ENCODE measurements at places on chromosomes 13 and 19.

GRCh38 chr19:35975608-35976214, 19.3 kb upstream of the SDHAF1 start:
- DNase-seq = no peak

- peak; percentile 14 for DNase-seq
These were observed 53.9 kb upstream of the GAS6 start for GRCh38 chr13:113917594-113918371.

DNA sequence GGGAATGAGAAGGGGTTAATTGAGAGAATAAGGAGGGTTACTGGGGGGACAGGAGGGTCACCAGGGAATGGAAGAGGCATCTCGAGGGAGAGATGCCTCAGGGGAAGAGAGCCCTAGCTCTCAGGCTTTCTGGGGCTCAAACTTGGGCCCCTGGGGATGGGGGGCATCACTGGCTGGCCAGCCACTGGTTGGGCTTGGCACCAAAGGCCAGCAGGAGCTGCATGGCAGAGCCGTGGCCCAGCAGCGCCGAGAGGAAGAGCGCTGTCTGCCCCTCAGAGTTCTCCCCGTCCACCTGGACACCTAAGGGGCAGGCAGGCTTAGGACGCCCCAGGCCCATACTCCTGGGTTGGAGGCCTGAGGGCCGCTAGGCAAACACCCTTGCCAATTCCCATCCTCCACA, 17.5 kb downstream of the ARHGAP33 start:
- no peak for DNase-seq

- DNase-seq = no peak
These were observed 1.6 kb downstream of the LATS2 start for GRCh38 chr13:21059641-21060337.

DNA sequence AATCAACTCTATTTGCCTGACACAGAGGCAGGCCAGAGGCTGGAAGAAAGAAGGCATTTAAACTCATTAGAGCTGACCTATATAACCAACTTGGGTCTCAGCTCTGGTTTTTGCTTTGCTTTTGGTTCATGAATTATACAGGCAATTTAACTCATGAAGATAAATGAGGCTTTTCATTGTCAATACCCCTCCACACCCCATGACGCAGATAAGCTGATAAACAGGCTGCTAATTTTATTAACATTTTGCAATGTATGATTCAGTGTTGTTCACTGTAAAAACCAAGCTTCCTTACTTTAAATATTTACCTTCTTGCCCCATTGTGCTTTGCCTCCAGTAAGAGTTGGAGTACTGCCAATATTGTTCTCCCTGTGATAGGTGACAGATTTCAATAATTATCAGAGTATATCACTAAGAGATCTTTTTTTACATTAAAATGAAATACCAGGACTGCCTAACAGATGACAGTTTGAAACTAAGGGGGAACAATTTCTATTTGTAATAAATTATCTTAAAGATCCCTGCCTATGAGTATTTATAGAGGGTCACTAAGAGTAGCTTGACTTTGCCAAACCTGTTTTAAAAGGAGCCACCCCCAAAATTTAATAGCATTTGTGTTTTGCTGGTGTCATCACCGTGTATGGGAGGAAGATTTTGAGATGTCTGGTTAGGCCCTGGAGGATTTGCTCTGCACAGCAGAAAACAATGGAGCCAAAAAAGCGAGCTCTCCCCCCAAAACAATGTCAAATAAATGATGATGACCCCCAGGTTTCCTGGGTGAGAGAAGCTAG, 472.7 kb upstream of the NBEA start:
- no peak for DNase-seq

GRCh38 chr13:112225429-112226090, 150.6 kb upstream of the SPACA7 start:
- DNase-seq = no peak

- no peak for DNase-seq
These were observed 218.3 kb upstream of the MAB21L1 start for GRCh38 chr13:35694549-35695447.

- DNase-seq = no peak
These were observed 3.7 kb upstream of the ZNF554 start for GRCh38 chr19:2815923-2816322.

DNA sequence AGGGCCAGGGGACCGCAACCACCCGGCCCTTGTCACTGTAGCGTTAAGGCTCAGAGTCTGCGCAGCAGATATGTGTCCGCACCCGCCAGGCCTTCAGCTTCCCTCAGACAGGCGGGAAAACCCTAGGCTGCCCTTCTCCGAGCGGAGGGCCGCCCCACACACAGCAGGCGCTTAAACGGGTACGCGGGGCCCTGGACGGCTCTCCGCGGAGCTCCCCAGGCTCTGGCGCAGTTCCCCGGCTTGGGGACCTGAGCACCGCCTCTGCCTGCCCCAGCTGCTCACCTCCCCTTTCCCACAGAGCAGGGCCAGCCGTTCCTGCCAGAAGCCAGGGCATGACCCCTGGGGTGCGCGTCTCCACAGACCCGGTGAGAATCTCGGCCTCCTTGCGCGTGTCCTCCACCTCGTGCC, 593 bp downstream of the ZNF135 start:
- DNase-seq = no peak

GRCh38 chr13:110323172-110323891, 16.2 kb downstream of the COL4A2 start:
- DNase-seq = no peak

DNA sequence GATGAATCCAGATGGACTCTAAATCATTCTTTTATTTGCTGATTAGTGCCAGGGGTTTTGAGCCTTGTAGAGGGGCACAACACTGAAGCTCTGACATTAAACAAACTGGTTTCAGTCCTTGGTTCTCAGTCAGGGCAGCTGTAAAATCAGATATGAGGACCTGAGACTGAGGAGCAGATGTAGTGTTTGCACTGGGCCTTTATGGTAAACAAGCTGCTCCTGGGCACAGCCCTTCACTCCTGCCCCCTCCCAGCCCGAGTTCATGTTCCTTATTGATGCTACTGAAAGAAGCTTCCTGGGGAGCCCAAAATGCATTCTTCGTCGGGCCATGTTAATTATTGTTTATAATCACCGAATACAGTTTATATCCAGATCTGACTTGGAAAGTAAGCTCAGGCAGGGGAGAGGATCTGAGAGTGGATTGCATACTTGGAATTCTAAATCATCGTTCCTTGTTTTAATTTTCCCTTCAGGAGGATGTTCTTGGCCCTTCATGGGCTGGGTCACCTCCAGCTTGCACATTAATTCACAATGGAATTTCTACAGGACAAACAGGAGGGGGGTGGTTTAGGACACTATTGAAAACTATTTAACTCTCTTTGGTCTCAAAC, 213.5 kb downstream of the FGF9 start:
- DNase-seq = no peak

DNA sequence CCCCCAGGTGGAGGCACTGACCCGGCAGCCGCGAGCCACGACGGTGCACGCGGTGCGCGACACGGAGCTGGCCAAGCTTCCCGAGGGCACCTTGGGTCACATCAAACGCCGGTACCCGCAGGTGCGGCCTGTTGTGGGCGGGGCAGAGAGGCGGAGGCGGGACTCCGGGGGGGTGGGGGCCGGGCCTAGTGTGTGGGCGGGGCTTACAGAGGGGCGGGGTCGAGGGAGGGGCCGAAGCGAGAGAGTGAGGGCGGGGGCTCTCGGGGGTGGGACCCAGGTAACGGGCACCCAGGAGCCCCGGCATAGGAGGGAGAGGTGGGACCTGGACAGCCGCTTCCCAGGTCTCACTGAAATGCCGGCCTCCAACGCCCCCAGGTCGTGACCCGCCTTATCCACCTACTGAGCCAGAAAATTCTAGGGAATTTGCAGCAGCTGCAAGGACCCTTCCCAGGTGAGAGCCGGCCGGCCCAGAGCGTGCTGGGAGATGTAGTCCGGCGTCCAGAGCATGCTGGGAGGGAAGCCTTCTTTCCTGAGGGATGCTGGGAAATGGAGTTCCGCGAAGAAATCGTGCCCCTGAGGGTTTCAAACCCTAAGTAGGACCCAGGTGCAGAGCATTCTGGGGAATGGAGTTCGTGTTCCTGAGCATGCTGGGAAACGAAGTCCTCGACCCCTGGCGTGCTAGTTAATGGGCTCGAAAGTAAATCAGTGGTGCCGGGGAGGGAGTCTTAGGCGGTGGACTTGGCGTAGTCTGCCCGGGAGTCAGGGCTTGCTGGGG, 15.7 kb downstream of the PNPLA6 start:
- DNase-seq = peak; percentile 36

DNA sequence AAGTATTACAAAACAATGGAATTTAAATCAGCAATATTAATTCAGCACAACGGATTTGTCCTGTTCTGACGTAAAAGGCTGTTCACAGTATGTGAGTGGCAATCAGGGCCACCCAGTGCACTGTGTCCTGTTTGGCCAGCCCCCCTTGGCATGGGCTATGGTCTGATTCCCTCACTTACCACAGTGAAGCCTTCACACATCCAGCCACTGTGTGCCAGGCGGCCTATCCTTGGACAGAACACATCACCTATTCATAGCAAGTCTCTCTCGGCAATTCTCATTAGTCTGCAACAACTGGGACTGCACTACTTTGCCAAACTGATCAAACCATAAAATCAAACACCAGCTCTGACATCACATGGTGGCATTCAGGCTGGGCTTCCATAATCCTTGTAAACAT, 221.5 kb upstream of the TSHZ3 start:
- no peak for DNase-seq

DNA sequence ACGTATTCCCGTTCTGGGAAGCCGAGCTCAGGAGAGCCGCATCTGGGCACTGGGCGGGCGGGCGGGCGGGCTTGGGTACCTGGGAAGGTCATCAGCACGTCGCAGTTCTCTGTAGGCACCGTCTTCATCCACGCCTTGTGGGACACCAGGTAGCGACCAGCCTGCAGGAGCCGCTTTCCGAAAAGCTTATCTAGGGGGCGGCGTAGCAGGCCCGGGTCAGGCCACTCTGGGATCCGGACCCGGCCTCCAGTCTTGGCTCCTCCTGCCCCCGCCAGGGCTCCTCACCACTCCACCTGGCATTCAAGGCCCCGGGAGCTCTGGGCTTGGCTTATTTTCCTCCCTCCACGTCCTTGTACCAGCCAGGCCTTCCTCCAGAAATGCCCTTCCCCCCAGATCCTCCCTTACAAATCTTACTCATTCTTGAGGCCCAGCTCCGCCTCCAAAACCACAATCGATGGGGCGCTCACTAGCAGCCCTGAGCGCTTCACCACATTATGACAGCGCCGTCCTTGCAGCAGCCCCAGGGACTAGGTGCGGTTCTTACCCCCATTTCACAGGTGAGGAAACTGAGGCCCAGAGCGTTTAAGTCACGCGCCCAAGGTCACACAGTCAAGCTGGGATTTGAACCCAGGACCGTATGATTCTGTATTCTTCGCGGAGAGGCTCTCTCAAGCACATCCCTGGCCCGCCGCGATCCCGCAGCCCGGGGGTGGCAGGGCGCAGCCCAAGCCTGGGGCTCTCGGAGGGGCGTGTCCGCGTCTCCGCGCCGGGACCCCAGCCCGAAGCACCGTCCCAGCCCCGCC, 843 bp downstream of the ANO8 start:
- peak; percentile 79 for DNase-seq

DNA sequence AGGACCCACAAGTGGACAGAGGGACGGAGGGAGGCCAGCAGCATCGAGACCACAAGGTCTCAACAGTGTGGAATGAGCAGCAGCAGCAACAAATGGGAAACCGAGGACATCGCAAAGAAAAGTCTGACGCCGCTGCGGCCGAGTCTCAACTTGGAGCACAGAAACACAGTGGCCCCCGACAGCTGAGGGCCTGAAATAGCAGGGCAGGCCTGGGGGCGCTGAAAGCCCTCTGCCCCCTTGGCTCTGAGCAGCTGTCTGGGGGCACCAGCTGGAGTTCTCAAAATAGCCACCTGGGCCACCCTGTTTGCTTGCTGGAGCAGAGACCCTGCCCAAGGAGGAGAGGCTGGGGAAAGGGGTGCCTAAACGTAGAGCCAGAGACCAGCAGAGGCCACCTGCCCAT, 5.9 kb upstream of the ISYNA1 start:
- DNase-seq = no peak

GRCh38 chr19:54427586-54427985, 12.3 kb downstream of the TTYH1 start:
- no peak for DNase-seq

- DNase-seq = no peak
These were observed 516.4 kb upstream of the SPRY2 start for GRCh38 chr13:80857321-80857720.

- no peak for DNase-seq
These were observed 9.0 kb upstream of the THSD1 start for GRCh38 chr13:52414963-52415362.

DNA sequence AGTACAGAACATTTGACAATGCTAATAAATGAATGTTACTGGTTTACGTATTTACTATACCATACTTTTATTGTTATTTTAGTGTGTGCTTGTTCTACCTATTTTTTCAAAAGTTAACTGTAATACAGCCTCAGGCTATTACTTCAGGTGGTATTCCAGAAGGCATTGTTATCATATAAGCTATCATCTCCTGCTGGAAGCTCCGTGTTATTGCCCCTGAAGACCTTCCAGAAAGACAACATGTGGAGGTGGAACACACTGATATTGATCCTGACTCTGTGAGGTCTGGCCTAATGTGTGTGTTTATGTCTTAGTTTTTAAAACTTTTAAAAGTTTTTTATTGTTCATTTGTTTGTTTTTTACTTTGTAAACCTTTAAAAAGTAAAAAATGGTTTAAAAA, 509.8 kb upstream of the SPRY2 start:
- DNase-seq = no peak

- no peak for DNase-seq
These were observed 532.3 kb upstream of the SLITRK5 start for GRCh38 chr13:87138866-87139265.

GRCh38 chr19:1270854-1271527, 1.9 kb downstream of the CIRBP start:
- no peak for DNase-seq

- DNase-seq = no peak
These were observed 5.6 kb downstream of the LIPE start for GRCh38 chr19:42421591-42422031.

- no peak for DNase-seq
These were observed 7.3 kb upstream of the ARHGAP33 start for GRCh38 chr19:35768082-35768421.

GRCh38 chr19:47641891-47642485, 33.1 kb downstream of the BICRA start:
- no peak for DNase-seq

GRCh38 chr19:12969292-12969988, at the start of gene DAND5:
TSS of gene DAND5 (plus strand) at chr19:12969576. CDS start at chr19:12969661, 85 bp downstream.
- no peak for DNase-seq

DNA sequence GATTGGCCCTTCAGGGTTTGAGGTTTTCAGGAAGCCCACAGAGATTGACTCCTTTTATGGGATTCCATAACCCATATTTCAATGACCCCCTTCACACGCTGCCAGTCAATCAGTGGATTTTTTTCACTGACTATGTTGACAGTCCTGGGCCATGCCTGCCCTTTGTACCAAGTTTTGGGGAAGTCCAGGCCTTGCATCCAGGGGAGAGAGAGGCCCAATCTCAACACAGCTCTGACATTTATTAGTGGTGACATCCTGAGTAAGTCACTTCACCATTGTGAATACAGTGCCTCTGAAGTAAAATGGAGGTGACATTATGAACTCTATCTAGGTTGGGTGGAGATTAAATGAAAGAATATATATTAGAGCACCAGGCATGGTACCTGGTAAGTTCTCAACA, 181.1 kb downstream of the NUFIP1 start:
- no peak for DNase-seq
